Stimulated activated CD4-positive, alpha-beta T cell treated with anti-CD3 and anti-CD28 coated beads, Interleukin-12 subunit alpha, Interleukin-12 subunit beta, amount 100 ng/mL, for 4 hours (primary cell): ENCODE measurements at places on chromosomes 4 and X.

- no peak for DNase-seq
Observed at GRCh38 chrX:106278951-106279350, 110.8 kb downstream of the PWWP3B start.

- DNase-seq, result no peak
Observed at GRCh38 chrX:11461201-11462001, 168.2 kb downstream of the AMELX start.

DNA sequence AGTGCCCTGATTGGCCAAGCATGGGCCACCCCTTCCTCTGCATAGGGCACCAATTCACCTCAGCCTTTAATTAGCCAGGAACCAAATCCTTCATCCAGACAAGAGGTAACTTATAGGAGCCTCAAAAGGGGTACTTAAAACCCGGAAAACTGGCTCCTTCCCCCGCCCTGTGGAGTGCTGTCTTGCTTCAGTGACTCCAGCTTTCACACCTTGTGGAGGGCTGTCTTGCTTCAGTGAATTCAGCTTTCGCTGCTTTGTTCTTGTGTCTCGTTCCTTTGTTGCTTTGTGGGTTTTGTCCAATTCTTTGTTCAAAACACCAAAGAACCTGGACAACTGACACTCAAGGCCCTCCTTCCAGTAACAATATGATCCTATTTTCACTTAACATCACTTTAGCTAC lies 82.2 kb upstream of the FRG1 start:
- DNase-seq, result no peak

GRCh38 chrX:110444996-110445395 lies 86.3 kb downstream of the RTL9 start:
- DNase-seq, result no peak

DNA sequence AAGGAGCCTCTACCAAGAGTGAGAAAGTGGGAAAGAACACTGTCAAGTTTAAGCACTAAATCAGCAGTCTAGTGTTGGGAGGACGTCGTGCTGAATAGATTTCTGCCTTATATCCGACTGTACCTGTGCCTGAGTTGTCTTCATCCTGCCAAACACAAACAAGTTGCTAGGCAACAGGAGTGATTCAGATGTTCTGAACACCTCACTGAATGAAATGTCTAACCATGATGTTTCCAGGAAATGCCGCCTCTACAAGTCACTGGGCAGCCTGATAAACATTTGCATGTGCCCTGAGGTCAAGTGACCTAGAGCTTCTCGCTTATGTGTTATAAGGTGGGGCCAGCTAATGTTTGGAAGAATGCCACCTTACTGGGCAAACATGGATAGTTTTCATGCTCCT lies 37.9 kb downstream of the SGMS2 start:
- DNase-seq, result no peak

GRCh38 chrX:33855251-33855650 lies 276.9 kb downstream of the FAM47A start:
- DNase-seq, result no peak

GRCh38 chrX:2794336-2794735 lies 34.4 kb upstream of the GYG2 start:
- no peak for DNase-seq

DNA sequence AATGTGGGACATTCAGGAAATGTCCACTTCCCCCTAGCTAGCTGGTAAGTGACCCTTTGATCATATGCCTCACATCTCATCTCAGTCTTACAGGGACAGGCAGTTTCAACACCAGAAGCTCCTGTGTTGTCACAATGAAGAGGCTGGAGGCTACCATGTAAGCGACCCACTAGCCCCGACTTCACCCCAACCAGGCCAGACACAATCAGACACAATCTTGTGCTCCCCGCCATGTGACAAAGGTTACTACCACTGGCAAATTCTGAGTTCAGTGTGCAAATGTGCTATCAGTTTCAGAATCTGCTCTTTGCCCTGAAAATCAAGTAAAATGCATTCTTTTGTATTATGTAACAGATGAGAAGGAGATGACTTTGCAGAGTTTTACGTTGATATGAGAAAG lies 56.9 kb upstream of the STS start:
- DNase-seq, result no peak
